ENCODE measurements at places on chromosomes 1 and 21. TPM values are rescaled to one million over a fixed set of nuclear protein-coding genes. Genes with fewer than 3 reads are reported as not detected.

DNA sequence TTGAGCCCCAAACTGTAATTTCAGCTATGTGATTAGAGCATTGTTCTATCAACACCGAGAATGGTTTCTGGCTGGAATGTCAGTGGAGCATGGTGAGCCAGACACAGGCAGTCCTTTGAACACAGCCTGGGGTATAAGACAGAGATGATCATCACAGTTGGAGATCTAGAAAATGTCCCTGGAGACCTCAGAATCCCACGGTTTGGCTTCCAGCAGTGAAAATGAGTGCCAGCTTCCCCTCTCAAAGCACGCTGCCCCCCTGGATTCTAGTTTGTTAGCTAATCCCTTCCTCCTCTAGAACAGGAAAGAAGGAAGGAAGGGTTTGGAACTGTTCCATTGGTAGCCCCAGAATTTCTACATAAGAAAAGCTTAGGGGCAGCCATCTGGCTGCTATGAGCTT, 59.9 kb upstream of the JAK1 start:
- DNase-seq = no peak

Gene UMODL1
- total RNA-seq = not detected

Gene DDAH1
- 262 TPM for total RNA-seq

Gene LCE3D
- total RNA-seq = not detected

GRCh38 chr1:32984455-32985171, 20.0 kb upstream of the RNF19B start:
- peak; percentile 74 for DNase-seq

GRCh38 chr1:98078596-98078995, 157.8 kb upstream of the DPYD start:
- no peak for DNase-seq

DNA sequence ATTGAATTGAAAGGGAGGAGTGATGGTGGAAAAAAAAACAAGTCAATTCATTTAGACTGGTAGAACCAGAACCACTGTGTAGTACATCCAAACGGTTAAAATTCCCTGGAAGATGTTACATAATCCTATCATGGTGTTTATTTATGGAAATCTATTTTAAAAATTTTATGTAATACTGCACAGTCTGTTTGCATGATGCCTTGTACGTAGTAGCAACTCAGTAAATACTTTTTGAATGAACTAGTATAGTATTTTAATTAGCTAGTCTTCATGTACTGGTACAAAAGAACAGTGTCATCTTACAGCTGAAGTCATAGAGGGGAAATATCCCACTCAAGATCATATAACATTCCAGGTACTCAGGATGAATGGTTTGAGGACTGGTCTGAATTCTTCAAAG, 27.0 kb upstream of the IER5 start:
- no peak for DNase-seq

Gene TNFRSF9
- not detected for total RNA-seq

DNA sequence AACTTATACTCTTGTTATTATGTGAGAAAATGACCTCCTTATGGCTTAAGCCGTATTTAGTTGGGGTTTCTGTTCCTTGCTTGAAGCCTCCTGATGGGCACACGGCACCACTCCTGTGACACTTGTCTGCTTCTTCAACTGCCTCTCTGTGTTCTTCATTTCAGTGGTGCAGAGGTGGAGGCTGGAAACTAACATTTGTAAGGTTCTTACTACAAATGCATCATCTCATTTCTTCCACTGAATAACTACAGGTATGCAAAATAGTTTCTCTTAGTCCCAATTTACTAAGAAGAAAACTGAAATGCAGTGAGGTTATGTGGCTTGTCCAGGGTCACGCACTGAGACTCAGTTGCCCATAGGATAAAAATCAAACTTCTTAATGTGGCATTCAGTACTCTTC, 23.6 kb upstream of the ZNF362 start:
- DNase-seq = no peak

GRCh38 chr1:119431836-119432235, 16.9 kb downstream of the HSD3B2 start:
- no peak for DNase-seq

- DNase-seq = peak; percentile 8
Measured at GRCh38 chr1:216005916-216006315, 417.3 kb downstream of the USH2A start.

Gene RGS16
- total RNA-seq = 0.31 TPM

Gene NR1I3
- total RNA-seq = not detected

GRCh38 chr1:30413111-30413440, 310.3 kb downstream of the MATN1 start:
- DNase-seq = no peak

- DNase-seq = peak; percentile 27
Measured at GRCh38 chr1:94285031-94285654, 47.8 kb upstream of the ARHGAP29 start.

Gene PRKAA2
- 0.33 TPM for total RNA-seq

DNA sequence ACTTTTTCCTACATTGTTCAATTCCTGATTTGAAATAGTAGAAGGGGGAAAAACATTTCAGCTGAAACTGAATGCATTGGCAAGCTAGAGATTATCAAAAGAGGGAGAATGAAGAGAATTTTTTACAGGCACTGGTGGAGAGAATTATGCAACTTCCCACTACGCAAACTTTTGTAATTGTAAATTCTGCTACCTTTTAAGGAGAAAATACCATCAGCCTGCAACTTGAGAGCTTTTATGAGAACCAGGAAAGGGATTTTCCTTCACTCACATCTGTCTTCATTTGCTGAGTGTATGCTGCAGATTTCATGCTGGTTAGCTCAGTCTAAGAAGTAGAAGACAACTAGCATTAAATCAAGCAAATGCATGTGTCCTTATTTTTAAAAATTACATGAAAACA, 43.7 kb downstream of the ADAMTS1 start:
- peak; percentile 45 for DNase-seq

GRCh38 chr1:200384818-200385390, 24.9 kb downstream of the ZNF281 start:
- no peak for DNase-seq

GRCh38 chr21:39467746-39468145, 16.0 kb downstream of the SH3BGR start:
- no peak for DNase-seq

Gene SLC30A2
- total RNA-seq = not detected

GRCh38 chr1:117683571-117684285, 77.9 kb downstream of the TENT5C start:
- peak; percentile 70 for DNase-seq

Gene ACTN2
- total RNA-seq = not detected

DNA sequence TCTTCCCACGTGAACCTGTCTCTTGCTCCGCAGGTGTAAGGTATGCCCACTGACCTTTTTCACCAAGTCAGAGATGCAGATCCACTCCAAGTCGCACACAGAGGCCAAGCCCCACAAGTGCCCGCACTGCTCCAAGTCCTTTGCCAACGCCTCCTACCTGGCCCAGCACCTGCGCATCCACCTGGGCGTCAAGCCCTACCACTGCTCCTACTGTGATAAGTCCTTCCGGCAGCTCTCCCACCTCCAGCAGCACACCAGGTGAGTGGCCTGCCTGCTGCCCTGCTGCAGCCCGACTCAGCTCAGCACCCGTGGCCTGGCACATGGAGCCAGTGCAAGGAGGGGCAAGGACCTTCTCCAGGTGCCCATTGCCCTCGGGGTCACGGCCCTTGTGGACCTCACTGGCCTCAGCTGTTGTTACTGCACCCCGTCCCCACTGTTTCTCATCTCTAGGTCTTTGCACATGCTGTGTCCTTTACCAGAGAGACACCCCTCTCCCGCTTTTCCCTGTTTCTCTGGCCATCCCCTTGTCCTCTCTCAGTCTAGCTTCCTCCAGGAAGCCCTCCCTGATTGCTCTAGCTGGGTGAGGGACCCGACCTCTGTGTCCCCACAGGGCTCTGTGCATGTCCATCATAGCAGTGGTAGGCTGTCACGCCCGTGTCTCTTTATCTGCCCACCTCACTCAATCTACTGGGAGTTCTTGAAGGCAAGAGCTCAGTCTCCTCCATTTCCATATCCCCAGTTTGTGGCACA, 25.4 kb downstream of the ZNF362 start:
- DNase-seq = no peak

Gene MXRA8
- total RNA-seq = 451 TPM

Gene VASH2
- not detected for total RNA-seq

- DNase-seq = no peak
Measured at GRCh38 chr1:44907893-44908292, 64.8 kb upstream of the PTCH2 start.

DNA sequence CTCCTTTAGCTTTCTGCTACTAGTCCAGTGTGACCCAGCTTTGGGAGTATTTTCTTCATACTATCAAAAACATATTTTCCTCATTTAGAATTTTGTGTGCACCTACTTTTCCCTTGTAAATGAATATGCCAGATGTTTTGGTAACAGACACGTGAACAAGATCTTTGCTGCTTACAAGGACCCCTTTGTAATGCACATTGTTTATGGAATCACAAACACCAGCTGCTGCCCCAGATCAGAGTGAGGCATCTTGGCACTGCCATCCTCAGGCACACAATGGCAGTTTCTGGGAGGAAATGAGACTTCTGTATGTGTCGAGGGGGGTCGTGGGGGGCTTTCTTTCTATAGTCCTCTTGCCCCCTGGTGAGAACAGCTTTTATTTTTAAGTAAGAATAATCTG, 115.7 kb downstream of the RGL1 start:
- no peak for DNase-seq

DNA sequence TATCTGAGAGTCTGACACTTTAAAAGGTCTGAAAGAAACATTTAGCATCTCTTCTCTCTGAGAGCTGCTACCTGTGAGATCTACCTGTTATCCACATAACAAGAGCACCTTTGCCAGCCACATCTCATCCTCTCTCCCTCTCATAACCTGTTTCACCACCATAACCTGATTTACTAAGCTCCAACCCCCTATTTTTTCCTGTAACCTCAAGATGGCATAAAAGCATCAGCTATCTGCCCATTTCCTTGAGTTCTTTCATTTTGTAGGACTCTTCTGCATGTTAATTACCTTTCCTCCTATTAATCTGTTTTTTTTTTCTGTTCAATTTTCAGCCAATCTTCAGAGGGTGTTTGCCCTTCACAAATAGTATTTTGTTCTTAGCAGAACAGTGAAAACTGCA, 136.5 kb upstream of the KCNK1 start:
- no peak for DNase-seq

Gene E2F2
- 1.8 TPM for total RNA-seq

Gene CASQ2
- total RNA-seq = not detected

DNA sequence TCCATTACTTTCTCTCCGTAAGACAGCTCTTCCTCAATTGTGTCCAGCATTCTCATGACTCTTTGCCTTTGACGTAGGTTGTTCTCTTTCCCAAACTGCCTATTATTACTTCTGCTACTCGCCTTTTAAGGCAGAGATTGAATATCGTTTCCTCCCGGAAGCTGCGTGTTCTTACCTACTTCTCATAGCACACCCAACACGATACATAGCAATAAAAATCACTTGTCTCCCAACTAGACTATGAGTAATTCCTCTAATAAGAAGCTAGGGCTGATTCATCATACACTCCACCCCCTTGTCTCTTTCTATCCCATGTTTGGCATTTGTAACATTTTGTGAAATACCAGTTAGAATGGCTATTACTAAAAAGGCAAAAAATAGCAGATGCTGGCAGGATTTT, 55.8 kb upstream of the SGIP1 start:
- peak; percentile 93 for DNase-seq

Gene FAM72D
- total RNA-seq = 1.5 TPM

- peak; percentile 62 for DNase-seq
Measured at GRCh38 chr1:203268901-203269653, 36.2 kb upstream of the BTG2 start.

Gene SH2D1B
- total RNA-seq = not detected

Measured in HFFc6 (cell line).